ENCODE measurements at places on chromosomes 1 and 21.

DNA sequence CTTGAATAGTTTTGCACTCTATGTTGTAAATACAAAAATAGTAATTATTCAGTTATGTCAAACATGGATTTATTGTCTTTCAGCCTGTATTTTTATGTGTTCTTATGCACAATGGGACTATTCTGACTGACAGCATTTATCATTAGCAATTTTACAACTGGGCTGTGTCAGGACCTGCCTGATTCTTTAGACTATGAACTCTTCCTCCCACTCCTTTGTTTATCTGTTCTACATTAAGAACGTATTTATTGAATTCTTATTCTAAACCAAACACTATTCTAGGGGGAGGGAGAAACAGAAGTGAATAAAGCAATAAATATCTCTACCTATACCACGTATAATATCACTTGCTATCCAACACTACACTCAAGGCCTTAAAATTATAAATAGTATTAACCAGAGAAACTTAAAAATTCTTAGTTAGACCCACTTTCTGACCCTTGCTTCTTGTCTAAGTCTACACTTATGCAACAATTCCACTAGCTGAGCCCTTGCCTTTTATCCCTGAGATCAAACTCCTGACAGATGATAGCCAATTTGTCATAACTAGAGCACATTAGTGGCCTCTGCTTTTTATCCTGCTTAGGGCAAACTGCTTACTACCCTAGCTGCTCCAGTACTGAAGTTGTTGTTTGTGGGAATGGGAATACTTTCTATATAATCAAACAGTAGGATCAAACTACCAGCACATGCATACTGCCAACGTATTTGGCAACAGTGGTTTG lies 494.3 kb downstream of the BRINP3 start:
- no peak for DNase-seq

DNA sequence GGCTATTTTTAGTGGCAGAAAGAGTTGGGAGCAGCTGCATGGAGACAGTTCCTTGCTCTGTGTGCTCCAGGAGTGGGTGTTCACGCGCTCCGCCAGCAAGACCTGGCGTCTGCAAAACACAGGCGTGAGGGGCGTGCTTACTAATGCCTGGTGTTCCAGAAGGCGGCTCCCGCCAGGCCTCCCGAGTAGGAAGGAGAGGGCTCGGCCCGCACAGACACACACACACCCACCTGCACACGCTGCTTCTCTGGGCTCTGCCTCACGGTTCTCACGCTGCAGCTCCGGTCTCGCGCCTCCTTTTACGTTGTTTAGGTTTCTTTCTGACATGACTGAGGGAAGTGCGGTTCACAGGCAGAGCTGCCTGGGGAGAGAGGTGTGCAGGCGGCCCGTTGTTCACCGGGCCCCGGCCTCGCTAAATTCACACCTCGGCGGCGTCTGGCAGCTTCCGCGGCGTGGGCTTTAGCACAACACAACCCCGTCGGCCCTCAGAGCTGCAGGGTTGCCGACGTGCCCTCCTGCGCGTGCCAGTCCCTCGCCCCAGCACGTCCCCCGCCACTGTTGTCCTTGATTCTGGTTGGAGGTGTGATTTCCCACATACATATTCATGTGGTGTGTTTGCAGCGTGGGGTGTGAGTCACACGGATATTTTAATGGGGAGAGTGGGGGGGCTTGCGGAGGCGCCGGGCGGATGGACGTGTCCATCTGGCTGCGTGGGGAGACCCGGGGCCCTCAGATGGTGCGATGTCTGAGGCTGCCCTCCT lies 77.0 kb downstream of the SKI start:
- no peak for DNase-seq

GRCh38 chr1:156497078-156497742 lies 3.4 kb downstream of the MEF2D start:
- no peak for DNase-seq

GRCh38 chr1:223665592-223666312 lies at the start of gene CAPN8:
Gene CAPN8 (minus strand): TSS chr1:223665701. CDS start chr1:223665646, 55 bp downstream.
- no peak for DNase-seq

GRCh38 chr1:2463396-2463795 lies 12.7 kb upstream of the PLCH2 start:
- no peak for DNase-seq

DNA sequence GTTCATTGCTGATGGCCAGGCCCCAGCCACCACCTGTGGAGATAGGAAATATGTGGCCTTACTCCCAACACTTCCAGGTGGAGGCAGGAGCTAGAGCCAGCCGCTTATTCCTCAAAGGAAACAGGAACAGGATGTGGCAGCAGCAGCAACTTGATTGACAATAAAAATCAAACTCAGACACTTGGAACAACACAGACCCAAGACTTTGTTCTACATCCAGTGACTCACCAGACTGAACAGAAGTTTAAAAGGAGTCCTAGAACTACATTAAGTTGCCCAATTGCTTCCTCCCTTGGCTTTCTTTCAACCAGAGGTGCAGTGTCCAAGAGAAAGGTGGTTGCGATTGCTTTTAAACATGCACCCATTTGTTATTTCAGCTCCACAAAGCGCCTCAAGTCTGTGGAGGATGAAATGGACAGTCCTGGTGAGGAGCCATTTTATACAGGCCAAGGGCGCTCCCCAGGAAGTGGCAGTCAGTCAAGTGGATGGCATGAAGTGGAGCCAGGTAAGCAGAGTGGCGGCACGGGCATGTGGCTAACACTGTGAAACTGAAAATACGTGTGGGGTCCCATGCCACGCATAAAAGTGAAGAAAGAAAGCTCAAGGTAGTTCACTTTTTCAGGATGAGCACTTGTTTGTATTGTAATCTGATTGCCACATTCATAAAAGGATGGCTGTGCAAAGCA lies 276.6 kb downstream of the NFIA start:
- DNase-seq = no peak

DNA sequence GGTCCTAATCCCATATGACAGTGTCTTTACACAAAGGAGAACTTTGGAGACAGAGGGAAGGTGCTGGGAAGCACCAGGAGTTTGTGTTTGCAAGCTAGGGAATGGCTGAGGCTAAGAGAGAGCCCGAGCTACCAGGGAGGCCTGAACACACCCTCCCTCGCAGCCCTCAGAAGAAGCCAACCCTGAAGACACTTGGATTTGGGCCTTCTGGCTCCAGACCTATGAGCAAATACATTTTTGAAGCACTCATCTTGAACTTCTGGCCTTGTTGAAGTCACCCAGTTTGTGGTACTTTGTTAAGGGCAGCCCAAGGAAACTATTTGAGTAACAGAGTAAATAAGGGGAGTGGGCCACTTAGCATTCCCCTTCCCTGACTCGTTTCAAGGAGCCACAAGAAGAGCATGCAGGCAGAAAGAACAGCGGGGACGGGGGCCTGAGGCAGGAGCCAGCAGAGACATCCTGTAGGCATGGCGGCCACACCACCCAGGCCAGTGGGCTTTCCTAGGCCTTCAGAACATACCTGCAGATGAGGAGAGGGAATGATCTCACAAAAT lies 13.2 kb upstream of the QSOX1 start:
- no peak for DNase-seq

DNA sequence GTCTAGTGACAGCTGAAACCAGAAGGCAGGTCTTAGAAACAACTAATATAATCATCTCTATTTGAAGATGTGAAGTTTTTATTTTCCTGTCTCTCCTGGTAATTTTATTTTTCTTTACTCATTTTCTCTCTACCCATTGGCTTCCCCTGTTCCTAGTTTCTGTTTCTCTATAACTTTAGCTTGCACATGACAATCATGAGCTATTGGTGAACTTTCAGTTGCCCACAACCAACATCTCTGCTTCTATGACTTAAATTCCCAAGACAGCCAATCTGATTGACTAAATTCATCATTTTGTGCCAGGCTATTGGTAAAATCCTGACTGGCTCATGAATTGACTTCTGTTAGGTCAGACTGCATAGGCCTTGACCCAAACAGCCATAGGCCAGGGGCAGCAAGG lies 13.7 kb upstream of the ACADM start:
- DNase-seq = no peak

Measured in muscle of back (tissue), 13 donors.